Progenitor cell of endocrine pancreas (in vitro differentiated cells): ENCODE measurements at places on chromosomes 1 and 21. TPM values are rescaled to one million over a fixed set of nuclear protein-coding genes. Genes with fewer than 3 reads are reported as not detected.

- H3K27me3 ChIP-seq: no peaks in the 10 kb centered on the region
- H3K4me3 ChIP-seq: peak overlapping the region; percentile 4
- H3K36me3 ChIP-seq: no peaks in the 10 kb centered on the region
- peaks cover 45% of the 10 kb centered on the region for H3K4me1 ChIP-seq
- H3K27ac ChIP-seq: peak overlapping the region; percentile 91
Measured at GRCh38 chr21:16285605-16286126, 555.9 kb downstream of the USP25 start.

DNA sequence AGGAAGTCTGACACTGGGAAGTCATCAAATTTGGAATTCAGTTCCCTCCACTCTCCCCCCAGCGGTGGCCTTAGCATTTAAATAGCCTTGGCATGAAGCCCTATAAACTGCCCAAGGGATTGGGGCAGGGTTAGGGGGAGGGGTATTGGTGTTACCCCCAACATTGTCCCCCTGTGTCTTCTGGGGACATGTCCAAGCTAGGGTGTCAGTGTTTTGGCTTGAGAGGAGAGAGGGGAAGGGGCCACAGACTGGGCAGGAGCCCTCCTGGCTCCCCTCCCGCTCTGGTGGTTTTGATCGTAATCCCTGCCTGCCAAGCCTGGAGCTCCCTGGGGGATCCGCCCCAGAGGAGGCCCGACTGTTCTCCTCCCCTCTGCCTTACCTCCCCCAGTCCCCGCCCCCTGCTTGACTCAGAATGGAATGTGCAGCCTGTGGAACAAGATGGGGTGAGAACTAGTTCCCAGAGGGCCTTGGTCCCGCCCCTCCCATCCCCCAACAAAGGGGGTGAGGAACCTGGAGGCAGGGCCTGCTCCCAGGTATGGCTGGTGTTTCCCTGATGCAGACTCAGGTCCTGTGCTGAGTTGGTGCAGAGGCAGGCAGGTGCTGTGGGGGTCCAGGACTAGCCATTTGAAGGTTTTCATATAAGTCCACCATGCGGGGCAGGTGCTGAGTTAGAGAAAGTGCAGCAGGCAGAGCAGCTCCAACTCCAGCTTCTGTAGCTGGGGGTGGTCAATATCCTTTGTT lies 7.4 kb downstream of the SOX13 start:
- H3K27me3 ChIP-seq: no peaks in the 10 kb centered on the region
- peak overlapping the region; percentile 99 for H3K27ac ChIP-seq
- H3K36me3 ChIP-seq: no peaks in the 10 kb centered on the region
- DNase-seq: peak; percentile 83
- peaks cover 79% of the 10 kb centered on the region for H3K4me1 ChIP-seq
- peak overlapping the region; percentile 56 for H3K4me3 ChIP-seq

DNA sequence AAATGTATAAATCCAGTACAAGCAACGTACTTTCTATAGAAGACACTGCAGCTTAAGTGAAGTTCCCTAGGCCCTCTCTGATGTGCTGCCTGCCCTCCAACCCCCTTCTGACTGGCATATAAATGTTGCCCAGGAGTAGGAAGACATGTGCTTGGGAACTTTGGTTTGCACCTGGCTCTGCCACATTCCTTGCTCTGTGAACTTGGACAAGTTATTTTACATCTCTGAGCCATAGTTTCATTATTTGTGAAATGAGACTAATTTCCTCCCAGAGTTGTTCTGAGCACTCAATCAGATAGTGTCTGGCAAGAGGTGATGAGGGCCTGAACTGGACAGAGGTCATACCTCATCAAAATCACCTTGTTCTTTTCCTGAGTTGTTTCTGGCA lies 3.5 kb upstream of the PHC2 start:
- H3K36me3 ChIP-seq: no peaks in the 10 kb centered on the region
- H3K4me1 ChIP-seq: peaks cover 16% of the 10 kb centered on the region
- no peak overlapping the region for H3K27ac ChIP-seq
- no peak overlapping the region for H3K4me3 ChIP-seq
- no peak for DNase-seq

- peaks cover 14% of the 10 kb centered on the region for H3K4me1 ChIP-seq
- peaks cover 12% of the 10 kb centered on the region for H3K27me3 ChIP-seq
- peak; percentile 6 for DNase-seq
- H3K36me3 ChIP-seq: peaks cover 6% of the 10 kb centered on the region
Measured at GRCh38 chr21:45244799-45245340, 42.8 kb downstream of the POFUT2 start.

DNA sequence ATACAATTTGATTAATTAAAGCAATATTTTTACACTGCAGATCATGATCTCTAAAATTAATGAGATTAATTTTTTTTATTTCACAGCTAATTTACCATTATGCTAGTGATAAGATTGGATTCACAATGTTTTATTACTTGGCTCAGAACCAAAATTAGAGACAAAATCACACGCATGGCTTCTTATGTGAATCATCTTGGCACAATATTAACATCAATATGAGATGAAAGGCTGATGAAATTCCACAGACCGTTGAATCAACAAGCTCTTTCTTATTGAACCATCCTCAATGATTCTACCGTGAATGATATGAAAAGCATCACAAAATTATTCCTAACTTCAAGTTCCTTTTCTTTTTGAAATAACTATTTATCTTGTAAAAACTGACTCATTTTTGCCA lies 544.9 kb downstream of the KCNT2 start:
- no peaks in the 10 kb centered on the region for H3K36me3 ChIP-seq
- no peak overlapping the region for H3K27ac ChIP-seq
- no peak for DNase-seq
- no peak overlapping the region for H3K4me3 ChIP-seq

GRCh38 chr1:118827636-118828035 lies 160.5 kb downstream of the TBX15 start:
- H3K27me3 ChIP-seq: no peaks in the 10 kb centered on the region
- DNase-seq: no peak
- H3K4me3 ChIP-seq: no peak overlapping the region
- no peaks in the 10 kb centered on the region for H3K4me1 ChIP-seq

DNA sequence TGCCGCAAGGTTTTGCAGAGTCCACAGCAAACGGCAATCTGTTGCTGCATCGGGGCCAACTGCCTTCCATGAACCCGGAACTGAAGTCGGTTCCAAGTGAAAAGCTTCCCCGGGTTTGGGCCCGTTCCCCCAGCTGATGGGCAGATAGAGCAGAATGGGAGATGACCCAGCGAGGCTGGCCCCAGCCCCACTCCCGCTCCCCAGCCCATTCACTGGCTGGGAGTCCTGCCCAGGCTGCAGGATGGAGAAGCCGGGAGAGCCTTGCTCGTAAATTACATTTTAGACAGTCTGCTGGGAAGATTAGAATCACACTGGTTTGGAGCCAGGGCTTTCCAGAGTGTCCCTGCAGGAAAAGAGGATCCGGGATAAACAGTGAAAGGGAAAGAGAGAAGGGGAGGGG lies 31.6 kb upstream of the PAX7 start:
- H3K27ac ChIP-seq: no peak overlapping the region
- peaks cover 74% of the 10 kb centered on the region for H3K27me3 ChIP-seq
- no peaks in the 10 kb centered on the region for H3K36me3 ChIP-seq
- no peak overlapping the region for H3K4me3 ChIP-seq

GRCh38 chr21:28455253-28455600 lies 537.5 kb downstream of the LTN1 start:
- H3K4me1 ChIP-seq: no peaks in the 10 kb centered on the region
- DNase-seq: no peak
- no peak overlapping the region for H3K4me3 ChIP-seq
- no peaks in the 10 kb centered on the region for H3K36me3 ChIP-seq

DNA sequence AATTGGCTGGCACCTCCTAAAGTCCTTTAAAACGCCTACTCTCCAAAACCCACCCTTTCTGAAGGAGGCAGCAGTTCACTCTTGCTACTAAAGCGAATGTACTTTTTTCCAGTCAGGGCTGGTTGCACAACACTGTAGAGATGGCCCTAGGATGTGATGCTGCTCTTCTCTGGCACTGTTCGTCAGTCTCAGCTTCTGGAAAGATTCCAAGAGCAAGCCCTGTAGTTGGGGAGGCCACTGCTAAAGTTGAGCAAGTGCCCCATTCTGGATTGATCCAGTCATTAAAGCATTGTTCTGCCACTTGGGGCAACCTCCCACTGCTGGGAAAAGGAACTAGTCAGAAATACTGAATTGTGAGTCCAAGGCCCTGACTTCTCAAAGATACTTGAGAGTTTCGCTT lies 28.5 kb upstream of the KCNQ4 start:
- H3K4me1 ChIP-seq: no peaks in the 10 kb centered on the region
- DNase-seq: no peak
- H3K36me3 ChIP-seq: peaks cover 43% of the 10 kb centered on the region
- no peaks in the 10 kb centered on the region for H3K27me3 ChIP-seq
- peak overlapping the region; percentile 7 for H3K27ac ChIP-seq

DNA sequence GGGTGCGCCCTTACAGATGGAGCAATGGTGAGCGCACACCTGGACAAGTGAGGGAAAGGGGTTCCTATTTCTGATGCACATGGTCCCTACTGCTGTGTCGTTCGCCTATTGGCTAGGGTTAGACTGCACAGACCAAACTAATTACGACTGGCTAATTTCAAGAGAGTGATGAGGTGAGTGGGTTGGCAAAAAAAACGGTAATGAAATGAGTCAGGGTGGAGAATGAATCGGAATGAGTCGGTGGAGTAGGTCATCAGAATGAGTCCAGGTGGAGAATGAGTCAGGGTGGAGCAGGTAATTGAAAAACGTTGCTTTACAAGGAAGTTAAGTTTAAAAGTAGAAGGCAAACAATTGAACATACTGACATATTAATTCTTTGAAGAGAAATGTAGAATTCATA lies 79.8 kb downstream of the WDR4 start:
- no peak overlapping the region for H3K4me3 ChIP-seq
- H3K4me1 ChIP-seq: peaks cover 13% of the 10 kb centered on the region
- no peak for DNase-seq
- H3K27me3 ChIP-seq: peaks cover 6% of the 10 kb centered on the region
- H3K27ac ChIP-seq: no peak overlapping the region

DNA sequence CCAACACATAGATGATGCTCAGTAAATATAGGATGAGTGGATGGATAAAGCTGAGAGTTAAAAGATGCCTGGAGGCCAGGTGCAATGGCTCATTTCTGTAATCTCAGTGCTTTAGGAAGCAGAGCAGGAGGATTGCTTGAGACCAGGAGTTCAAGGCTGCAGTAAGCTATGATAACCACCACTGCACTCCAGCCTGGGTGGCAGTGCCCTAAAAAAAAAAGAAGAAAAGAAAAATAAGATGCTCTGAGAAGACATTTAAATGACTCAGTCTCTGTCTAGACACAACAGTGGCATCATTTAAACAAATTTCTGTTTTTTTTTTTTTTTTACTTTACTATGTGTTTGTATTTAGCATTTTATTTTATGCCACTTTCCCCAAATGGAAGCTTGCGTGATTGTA lies 25.3 kb upstream of the IL19 start:
- H3K4me3 ChIP-seq: no peak overlapping the region
- no peak for DNase-seq
- H3K27ac ChIP-seq: no peak overlapping the region

DNA sequence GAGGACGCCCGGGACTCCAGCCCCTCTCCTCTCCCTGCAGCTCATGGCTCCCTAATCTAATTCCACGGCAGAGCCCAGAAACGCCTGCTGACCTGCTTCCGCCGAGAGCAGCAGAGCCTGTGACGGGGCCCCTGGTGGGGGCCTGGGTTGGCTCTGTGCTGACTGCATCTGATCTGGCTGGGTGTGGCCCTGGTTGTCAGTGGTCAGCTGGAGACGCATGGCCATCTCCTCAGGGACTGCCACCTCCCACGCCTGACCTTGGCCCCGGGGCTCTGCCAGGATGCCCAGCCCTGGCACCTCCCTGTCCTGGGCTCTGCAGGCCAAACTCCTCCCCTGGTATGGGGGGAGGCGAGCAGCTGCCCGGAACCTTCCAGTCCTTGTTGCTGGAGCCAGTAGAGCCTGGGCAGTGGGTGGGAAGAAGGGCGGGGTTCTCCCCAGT lies 1.1 kb upstream of the PLCH2 start:
- no peaks in the 10 kb centered on the region for H3K36me3 ChIP-seq
- H3K27ac ChIP-seq: no peak overlapping the region
- DNase-seq: no peak
- no peaks in the 10 kb centered on the region for H3K27me3 ChIP-seq

GRCh38 chr1:208117409-208117808 lies 126.8 kb downstream of the PLXNA2 start:
- H3K27me3 ChIP-seq: peaks cover 3% of the 10 kb centered on the region
- no peak for DNase-seq
- no peak overlapping the region for H3K4me3 ChIP-seq

The PRAMEF11 gene
- total RNA-seq: not detected in 2 replicates

The SLC22A15 gene
- total RNA-seq: 4.6 and 5.3 TPM in 2 replicates

The CD101 gene
- 2.8 and 3.3 TPM in 2 replicates for total RNA-seq

The CCNL2 gene
- 381 and 386 TPM in 2 replicates for total RNA-seq

The KRTAP19-2 gene
- total RNA-seq: not detected in 2 replicates

The TCP10L gene
- 1.8 and 3.2 TPM in 2 replicates for total RNA-seq

The BARHL2 gene
- not detected in 2 replicates for total RNA-seq
